Mucosa of gallbladder (tissue), 1 donor: ENCODE measurements at places on chromosomes 11 and 22. TPM values are rescaled to one million over a fixed set of nuclear protein-coding genes. Genes with fewer than 3 reads are reported as not detected.

Gene APOA4
- not detected for total RNA-seq

Gene OR51E2
- total RNA-seq: 0.63 TPM

Gene TRIM34
- total RNA-seq: 8.6 TPM

DNA sequence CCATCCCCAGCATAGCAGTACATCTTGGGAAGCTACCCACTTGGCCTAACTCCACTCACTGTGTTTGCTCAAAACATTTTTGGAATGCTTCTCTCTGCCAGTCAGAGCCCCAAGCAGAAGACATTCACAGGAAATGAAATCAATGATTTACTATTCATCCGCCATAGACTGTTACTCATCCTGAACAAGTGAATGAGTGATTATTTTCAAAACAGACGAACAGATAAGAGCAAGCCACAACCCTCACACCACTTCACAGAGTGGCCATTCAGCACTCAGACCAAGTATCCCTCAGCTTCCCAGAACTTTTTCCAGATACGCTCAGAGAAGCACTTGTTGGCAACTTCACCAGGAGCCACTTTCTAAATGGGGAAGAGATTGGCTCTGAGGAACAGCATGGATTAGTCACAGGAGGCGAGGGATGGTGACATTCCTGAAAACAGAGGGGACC, 13.0 kb upstream of the UBASH3B start:
- DNase-seq: no peak

DNA sequence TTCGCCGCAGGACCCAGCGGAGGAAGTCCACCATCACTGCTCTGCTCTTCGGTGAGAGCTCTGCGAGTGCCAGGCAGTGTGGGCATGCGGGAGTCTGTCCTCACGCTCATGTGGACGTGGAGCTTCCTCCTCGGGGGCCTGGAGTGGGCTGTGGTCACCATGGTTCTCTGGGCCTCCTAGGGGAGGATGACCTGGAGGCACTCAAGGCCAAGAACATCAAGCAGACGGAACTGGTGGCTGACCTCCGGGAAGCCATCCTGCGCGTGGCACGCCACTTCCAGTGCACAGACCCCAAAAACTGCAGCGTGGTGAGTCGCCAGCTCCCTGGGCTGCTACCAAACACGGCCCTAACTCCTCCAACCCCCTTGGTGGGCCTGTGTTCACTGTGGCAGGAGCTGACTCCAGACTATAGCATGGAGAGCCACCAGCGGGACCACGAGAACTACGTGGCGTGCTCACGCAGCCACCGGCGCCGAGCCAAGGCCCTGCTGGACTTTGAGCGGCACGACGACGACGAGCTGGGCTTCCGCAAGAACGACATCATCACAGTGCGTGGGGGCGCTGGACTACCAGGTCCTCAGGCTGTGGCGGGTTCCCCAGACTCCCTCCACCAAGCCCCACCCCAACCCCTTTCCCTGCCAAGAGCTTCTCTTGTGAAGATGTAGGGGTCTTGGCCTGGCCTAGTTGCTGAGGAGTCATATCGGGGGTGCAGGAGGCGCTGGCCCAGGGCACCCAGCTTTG, 36.8 kb downstream of the SGSM3 start:
- no peak for DNase-seq

DNA sequence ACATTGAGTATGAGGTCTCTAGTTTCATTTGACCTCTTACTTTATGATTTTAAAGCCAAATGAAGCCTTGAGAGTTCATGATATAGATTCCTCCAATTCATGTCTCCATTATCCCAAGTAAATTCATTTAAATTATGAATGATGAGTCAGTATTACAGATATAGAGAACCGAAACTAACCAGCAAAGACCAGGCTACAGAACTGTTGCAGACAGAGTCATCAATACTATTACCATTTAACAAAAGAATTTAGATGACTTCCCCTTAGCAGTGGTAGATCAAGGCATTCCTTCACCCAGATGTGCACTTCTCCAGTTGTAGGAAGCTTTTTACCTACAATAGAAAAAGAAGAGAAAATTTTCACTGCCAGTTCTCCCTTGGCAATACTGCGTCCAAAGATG, 11.8 kb upstream of the CCDC89 start:
- DNase-seq: no peak

Gene PEX16
- total RNA-seq: 31.4 TPM

Gene LRRC32
- total RNA-seq: 33.2 TPM

DNA sequence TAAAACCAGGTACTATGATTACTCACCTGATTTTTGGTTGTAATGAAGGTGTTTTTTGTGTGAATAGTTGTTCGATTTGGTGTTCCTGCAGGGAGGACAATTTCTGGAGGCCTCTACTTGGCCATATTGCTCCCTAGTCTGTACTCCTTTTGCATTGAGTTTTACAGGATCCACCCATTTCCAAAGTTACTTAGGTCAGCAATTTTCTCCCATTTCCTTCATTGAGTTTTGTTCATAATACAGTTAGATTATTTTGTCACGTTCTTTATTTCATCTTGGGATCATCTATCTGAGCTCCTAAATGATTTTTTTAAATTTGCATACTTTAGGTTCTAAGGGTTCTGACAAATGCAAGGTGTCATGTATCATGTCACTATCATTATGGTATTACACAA, 20.1 kb upstream of the AQP11 start:
- DNase-seq: no peak

DNA sequence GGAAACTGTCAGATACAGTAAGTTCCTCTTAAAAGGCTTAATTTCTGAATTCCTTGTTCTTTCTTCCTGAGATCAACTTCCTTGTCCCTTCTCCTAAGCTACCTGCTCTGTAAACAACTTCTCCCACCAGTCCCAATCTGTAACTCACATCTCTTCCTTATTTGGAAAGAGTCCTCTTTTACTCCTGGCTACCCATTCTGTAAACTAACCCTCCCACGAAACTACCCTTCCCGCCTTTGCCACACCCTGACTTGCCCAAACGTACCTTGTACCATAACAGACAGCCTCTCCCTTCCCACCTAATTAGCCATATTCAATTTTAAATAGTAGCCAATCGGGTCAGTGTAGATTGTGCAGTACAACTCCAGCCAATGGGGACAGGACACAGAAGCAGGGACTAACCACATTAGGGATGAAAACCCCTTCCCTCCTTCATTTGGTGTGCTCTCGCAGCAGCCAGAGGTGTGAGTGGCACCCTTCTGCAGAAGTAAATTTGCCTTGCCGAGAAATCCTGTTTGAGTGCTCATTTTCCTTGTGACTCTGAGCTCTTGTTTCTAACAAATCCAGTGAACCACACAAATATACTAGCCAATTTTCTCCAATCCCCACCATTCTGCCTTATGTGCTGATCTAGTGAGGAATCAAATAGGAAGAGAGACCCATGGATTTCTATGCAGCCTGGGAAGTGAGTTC, 49.5 kb downstream of the ZNF280B start:
- no peak for DNase-seq

- DNase-seq: no peak
Measured at GRCh38 chr11:129881570-129882170, 13.7 kb downstream of the NFRKB start.

- DNase-seq: no peak
Measured at GRCh38 chr11:46295312-46296058, 18.0 kb downstream of the CREB3L1 start.

DNA sequence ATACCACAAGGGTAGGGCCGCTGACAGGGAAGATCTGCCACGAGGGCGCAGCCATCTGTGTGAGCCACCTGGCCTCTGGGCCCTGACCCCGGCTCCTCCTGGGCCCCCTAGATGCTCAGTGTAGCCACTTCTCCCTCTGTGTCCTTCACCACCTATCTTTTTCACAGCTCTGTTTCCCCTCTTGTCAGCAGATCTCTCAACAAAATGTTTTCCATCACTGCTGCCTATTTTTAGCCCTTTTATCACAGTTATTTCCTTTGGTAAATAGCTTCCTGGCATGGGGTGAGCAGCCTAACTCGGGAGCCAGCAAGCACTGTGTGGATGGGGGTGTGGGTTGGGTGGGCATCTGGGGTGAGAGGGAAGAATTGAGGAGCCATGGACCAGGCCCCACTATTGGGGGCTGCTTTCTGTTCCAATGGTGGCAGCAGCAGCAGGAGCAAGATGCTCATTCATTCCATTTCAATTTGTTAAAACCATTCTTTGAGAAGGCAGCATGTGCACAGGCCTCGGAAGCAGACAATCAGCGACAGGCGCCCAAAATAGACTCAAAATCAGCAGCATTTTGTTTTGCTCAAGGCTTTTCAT, 135.2 kb upstream of the NAV2 start:
- DNase-seq: no peak

Gene PRG3
- total RNA-seq: not detected

- no peak for DNase-seq
Measured at GRCh38 chr11:121210445-121211080, 82.0 kb upstream of the SC5D start.

DNA sequence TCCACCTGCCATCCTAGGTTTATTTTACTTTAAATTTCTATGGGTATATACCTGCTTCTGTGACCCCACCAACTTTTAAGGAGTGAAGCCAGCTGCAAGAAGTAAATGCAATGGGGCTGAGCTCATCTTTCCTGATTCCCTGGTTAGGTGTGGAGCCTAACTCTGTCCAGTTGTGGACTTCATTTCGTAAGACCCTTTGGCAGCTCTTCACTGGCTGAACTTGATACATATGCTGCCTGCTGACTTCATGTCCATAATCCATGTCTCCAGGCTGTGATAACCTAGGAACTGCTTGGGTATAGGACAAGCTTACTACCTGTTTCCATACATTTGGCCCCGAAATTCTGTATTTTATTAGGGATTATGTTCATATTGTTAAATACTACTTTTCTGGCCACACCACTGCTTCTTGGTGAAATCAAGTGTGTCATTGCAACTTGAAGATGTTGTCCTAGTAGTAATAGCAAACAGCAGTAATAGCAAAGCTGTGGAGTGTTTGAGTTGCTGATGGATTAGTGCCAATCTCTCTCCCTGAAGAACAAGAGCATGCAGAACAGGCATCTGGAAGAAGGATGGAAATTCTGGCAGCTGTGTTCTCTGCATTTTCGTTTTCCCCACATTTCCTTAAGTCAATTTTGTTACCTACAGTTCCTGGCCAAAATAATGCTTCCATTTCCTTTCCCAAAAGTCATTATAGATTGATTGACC, 31.2 kb downstream of the LDLRAD3 start:
- DNase-seq: no peak

- no peak for DNase-seq
Measured at GRCh38 chr22:40580631-40581030, 55.9 kb downstream of the MRTFA start.

DNA sequence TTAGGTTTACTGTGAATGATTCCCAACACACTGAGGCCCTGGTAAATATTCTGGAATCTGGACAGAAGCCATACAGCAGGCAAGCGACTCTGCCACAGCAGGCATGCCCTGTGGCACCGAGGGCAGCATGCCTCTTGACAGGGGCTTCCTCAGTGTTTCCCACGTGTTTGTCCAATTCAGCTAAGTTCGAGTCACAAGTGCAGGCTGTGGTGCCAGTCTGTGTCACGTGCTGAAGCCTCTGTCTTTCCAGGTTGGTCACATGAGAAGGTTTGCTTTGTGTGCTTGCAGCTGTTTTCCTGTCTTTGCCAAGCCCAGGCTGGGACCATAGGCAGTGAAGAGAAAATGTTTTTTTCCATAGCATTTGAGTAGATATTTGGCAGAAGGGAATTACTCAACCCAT, 2.4 kb upstream of the PPFIBP2 start:
- DNase-seq: peak; percentile 78

Gene GP1BB
- 5.4 TPM for total RNA-seq

GRCh38 chr11:94302776-94303175, 1.6 kb upstream of the IZUMO1R start:
- DNase-seq: no peak
